ENCODE measurements at places on chromosomes 12 and 14.

GRCh38 chr12:46946137-46946536 lies 120.3 kb upstream of the SLC38A4 start:
- no peak for DNase-seq

GRCh38 chr12:128840862-128841468 lies 12.3 kb upstream of the GLT1D1 start:
- DNase-seq = no peak

- peak; percentile 40 for DNase-seq
These were observed 86.7 kb downstream of the CALM1 start for GRCh38 chr14:90483571-90483974.

- DNase-seq = no peak
These were observed 15.9 kb downstream of the KRT85 start for GRCh38 chr12:52351196-52352059.

DNA sequence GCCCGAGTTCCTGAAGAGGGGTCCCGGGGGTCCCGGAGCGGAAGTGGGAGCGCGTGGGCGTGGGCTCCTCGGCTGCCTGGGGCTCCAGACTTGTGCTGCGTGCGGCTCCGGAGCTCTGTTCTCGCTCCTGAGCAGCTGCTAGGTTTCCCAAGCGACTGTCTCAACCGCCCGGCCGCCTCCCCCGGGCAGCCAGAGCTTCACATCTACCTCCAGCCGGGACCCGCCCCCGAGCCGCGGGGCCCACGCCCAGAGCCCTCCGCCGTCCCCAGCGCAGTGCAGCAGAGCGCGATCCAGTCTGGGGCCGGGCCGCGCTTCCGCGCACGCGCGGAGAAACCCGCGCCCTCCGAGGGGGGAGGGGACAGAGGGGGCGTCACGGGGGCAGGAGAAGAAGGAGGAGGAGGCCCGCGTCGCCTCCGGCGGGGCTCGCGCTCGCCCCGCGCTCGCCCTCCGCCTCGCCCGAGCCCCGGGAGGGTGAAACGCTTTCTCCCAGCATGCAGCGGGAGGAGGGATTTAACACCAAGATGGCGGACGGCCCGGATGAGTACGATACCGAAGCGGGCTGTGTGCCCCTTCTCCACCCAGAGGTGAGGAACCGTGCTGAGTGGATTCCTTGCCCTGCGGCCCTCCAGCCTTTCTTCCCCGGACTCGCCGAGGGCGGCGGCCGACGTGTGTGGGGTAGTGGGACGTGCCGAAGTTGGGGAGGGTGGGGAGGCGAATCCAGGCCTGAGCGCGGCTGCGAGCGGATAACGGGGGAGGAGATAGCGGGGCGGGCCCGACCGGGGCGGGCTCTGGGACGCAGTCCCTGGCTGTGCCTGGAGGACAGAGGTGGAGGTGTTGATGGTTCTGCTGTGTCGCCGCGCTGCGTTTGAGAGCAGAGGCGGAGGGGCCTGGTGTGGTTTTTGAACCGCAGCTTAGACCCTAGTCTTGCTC lies at the start of gene ZDHHC17:
ZDHHC17 (plus strand) TSS at position 370 of the 930 bp plus-strand sequence; CDS start at position 492, 122 bp downstream.
- peak; percentile 97 for DNase-seq

DNA sequence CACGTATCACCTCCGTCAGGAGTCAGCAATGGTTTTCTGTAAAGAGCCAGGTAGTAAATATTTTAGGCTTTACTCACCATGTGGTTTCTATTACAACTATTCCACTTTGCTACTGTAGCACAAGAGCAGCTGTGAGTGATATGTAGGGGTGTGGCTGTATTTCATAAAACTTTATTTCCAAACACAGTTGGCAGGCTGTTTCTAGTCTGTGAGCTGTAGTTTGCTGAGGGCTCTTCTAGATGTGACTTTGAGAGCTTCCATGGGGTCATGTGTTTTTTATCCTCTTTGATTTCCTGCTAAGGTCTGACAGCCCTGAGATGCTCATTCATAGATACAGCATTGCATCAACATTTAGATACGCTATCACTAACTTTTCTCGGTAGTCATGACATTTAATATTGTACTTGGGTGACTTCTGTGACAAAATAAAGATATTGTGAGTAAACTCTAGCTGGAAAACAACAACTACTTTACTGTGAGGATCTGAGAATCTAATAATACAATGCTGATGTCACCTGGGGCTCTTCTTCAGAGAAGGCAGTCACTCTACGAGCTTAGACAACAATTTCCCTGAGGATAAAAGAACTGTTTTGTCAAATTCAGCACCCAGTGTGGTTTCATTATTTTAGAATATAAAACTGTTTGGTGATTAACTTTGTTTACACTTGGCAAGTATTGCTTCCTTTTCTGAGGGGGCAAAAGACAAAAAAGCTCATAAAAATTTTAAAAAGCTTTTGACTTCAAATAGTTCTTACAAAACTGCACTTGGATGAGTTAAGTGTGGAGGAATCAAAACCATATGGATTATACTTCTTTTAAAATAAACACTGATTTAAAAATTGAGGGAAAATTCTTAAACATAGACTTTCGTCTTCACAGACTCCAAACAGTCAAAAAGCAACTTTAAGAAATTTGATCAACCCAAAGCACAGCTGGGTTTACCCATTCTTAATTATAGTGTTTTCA lies 231.2 kb upstream of the DCN start:
- DNase-seq = no peak

DNA sequence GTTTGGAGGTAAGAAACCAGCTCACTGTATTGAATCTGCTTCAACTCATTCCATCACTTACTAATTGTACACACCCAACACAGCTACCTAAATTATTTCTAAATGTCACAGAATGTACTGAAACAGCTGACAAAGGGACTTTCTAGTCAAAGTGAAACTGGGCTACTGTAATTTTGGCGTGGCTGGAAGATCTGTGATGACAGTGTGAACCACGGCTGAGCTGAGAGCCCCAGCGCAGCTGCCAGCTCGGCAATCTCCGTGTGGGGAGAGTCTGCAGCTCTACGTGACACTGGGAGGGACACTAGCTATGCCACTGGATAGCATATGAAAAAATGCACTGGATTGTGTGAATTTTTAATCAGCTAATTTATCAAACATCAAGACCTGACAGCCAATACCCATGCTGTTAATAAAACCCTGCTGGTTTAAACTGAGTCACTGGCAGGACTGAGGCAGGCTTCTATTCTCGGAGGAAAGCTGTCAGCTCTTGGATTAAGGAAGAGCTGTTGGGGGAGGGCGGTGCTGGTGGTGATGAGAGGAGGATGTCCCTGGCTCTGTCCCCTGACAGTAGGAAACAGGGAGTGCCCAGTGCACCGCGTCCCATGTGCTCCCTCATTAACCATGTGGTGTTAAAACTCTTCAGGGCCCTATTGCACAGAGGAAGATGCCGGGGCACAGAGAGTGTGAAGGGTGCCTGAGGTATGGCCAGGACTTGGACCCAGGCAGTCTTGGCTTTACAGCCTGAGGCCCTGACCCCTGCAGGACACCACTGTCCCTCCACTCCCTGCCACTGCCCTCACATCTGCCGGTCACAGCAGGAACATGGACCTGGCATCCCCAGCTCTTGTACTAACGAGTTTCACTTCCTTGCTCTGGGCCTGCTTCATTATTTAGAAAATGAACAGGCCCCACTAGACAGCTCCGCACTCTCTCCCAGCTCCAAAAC lies 13.3 kb downstream of the SLC15A4 start:
- DNase-seq = no peak
